ENCODE measurements at places on chromosomes 16 and 17.
A peak's percentile ranks its signal among the peaks of the same experiment; 100 is the strongest.

- DNase-seq, result peak; percentile 36
Measured at GRCh38 chr16:68612996-68613395, 32.1 kb upstream of the CDH3 start.

DNA sequence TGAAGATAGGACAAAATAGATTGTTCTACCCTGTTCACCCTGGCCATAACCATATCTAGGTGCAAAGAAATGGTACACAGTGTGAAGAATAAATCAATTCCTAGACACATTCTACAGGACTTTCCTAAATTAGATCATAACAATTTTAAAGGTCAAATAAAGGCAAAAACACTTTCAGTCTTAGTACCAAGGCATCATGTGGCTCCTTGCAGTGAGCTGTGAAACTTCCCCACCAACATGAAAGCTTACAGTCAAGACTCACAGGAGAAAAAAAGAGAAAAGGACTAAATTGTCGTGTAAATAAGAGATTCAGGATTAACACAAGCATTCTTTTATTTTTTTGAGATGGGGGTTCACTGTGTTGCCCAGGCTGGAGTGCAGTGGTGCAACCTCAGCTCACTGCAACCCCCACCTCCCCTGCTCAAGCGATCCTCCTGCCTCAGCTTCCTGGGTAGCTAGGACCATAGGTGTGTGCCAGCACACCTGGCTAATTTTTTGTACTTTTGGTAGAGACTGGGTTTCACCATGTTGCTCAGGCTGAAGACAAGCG lies 14.2 kb downstream of the NSMCE1 start:
- no peak for DNase-seq

GRCh38 chr17:48500435-48501426 lies 30.1 kb downstream of the HOXB1 start:
- DNase-seq, result no peak

- no peak for DNase-seq
Measured at GRCh38 chr17:9521062-9521461, 54.6 kb downstream of the STX8 start.

DNA sequence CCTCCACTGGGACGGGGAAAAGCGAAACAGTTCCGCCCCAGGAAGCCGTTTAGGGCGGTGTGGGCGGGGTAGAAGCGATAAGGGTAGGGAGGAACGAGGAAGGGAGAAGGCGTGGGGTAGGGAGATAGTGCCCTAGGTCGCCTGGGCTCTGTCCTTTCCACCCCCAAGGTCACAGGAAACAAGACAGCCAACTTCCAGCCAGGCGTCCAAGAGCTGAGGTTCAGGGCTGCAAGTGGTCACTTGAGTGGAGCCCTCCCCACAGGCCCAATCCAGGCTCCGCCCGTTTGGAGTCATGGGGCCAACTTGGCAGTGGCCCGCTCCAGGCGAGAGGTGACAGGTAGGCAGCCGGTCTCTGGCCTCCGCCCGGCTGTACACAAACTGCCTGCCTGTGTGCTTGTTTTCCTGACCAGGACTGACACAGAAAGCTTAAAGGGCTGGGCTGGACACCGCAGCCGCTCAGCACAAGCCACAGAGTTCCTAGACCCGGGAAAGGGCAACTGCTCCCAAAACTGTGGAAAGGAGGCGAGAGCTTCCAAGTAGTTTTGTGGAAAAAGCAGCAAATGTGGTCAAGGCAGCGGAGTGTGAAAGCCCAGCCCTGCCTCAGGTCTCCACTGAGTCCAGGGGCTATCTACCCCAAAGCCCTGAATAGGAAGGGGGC lies at the start of gene RILP:
Gene RILP (minus strand): TSS at position 23 of the 658 bp plus-strand sequence. CDS start 62 bp downstream, outside the sequence.
- no peak for DNase-seq

GRCh38 chr17:80431246-80432195 lies 16.6 kb downstream of the ENDOV start:
- DNase-seq, result no peak

DNA sequence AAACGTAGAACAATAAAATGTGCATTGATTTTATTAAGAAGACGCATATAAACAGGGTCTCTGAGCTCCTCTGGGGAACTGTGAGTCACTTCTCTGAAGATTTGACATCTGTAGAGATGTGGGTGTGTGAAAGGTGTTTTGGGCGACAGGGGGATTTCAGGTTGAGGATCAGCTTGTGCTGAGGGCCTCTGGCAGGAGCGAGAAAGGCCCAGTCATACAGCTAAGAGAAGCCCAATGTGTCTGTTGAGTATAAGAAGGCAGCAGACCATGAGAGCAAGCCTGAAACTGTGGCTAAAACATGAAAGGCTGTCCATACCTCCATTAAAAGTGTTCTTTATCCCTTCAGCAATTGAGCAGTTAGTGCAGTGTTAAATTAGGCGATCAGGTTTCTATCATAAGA lies 406.5 kb upstream of the MON1B start:
- no peak for DNase-seq

- no peak for DNase-seq
Measured at GRCh38 chr16:78106686-78107085, 7.2 kb downstream of the WWOX start.

GRCh38 chr17:63445954-63446752 lies at the start of gene CYB561:
Gene CYB561 (minus strand): TSS chr17:63446306. CDS start chr17:63437547, 8,759 bp downstream.
- DNase-seq, result peak; percentile 87

DNA sequence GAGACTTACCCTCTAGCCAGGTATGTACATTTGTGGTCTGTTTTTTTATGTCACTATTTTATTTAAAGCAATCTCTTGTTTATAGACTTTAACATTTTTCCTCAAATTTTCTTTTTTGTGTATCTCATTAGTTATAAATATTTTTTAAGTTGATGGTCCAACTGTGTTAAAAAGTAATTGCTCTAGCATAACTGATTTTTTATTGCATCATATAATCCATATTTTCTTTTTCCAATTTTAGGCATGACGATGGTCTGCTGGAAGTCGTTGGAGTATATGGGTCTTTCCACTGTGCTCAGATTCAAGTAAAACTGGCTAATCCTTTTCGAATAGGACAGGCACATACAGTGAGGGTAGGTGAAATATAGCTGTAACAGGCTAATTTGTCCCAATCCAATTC lies 27.9 kb downstream of the DGKE start:
- no peak for DNase-seq

- no peak for DNase-seq
Measured at GRCh38 chr17:46009681-46010596, 10.9 kb downstream of the STH start.

DNA sequence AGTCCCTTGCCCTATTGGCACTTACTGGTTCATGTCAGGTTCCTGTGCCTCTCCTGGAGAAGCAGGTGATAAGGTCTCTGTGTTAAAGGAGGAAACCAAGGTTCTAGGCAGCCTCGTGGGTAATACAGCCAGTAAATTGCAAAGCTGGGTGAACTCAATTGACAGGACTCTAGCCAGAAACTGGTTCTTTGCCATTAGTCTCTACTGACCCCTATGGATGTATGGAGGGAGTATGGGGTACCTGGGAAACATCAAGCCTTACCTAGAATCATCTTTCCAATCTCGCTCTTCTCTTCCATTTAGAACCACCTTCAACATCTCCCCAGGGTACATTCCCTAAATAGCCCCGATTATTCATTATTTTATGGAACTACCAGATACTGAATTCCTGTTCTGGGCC lies 169.3 kb downstream of the CDH13 start:
- DNase-seq, result no peak

DNA sequence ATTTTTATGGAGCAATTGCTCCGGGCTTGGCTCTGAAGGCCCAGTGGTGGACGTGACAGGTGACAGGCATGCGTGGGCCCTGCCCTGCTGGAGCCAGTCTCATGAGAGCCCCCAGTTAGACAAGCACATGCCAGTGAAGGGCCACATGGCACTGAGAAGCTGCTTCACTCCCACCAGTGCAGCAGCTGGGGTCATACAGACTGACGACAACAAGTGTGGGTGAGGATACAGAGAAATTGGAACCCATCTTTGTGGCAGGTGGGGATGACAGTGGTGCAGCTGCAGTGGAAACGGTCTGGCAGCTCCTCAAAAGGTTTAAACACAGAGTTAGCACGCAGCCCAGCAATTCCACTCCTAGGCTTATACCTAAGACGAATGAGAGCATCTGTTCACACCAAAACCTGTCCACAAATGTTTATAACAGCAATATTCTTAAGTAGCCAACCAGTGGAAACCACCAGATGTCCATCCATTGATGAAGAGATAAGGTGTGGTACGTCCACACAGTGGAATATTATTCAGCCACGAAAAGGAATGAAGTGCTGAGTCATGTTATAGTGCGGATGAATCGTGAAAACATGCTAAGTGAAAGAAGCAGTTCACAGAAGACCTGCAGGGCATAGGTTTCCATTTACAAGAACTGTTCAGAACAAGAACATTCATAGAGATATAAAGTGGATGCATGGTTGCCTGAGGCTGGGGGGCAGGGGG lies 12.5 kb upstream of the CIBAR2 start:
- no peak for DNase-seq

DNA sequence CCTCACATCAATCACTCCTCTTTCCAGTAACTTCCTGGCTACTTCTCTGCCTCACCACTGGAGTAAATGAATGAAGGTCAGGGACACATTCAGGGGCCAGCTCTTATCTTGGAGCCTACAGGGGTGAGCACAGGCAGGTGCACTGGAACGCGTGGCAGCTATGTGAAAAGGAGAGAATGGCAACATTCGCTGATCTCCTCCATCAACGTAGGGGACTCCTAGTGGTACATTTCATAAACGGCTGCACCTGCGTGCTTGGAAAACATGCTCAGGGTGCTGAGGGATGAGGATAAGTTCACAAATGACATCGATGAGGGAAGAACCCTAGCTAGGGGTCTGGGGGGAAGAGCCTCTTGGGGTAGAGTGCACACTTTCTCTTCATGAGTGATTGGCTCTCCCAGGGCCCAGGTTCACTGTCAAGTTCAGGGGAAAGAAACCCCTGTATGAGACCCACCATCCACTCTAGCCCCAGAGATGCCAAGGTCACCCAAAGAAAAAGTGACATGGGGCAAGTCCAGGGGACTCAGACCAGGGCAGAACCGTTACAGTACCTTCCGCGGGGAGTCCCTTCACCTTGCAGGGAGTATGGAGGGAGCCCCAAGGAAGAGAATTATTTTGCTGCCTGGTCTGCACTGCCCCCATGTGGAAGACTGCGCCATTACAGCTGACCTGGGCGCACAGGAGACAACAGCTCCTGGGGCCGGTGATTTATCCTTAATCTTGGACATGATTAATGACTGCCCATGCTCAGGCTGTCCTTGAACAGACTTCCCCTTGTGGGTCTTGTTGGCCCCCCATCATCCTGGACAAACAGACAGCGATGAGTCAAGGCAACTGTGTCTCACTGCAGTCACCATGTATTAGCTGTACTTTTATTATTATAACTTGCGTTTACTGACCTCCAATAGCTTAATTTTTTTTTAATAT lies 30.1 kb downstream of the VAC14 start:
- peak; percentile 23 for DNase-seq

GRCh38 chr17:16922386-16923096 lies 49.4 kb downstream of the TNFRSF13B start:
- no peak for DNase-seq

GRCh38 chr16:8721336-8722024 lies 47.1 kb downstream of the ABAT start:
- no peak for DNase-seq

DNA sequence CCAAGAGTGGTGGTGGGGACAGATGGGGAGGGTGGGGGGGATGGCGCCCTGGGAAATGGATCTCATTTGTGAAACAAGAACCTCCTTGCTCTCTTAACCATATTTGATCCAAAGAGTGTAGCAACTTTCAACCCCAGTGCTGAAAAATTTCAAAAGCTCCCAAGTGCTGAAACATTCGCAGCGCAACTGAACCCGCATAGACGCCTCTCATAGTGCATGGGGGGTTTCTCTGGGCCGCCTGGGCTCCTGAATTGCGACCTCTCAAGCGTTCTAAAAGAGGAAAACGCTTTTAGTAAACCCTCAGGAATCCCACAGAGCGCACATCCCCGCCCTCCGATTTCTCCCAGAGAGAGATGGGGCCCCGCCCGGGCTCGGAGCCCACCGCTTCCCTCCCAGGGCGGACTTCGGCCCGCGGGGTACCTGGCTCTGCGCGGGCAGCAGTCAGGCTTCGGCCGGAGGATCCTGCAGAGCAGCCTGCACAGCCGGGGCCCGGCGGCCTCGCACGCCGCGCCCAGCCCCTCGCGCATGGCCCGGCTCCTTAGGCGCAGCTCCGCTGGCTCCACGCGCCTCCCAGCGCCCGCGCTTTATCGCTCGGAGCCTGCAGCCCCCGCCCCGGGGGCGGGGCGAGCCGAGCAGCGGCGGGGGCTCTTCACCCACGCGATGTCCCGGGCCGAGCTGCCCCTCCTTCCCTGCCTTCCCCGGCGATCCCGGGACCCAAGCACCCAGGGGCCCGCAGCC lies 7.0 kb downstream of the NOS2 start:
- peak; percentile 66 for DNase-seq

GRCh38 chr16:19241512-19241911 lies 44.0 kb upstream of the CLEC19A start:
- no peak for DNase-seq

- DNase-seq, result no peak
Measured at GRCh38 chr17:36030956-36031355, 13.2 kb upstream of the CCL23 start.

- DNase-seq, result no peak
Measured at GRCh38 chr16:55842369-55843104, 9.6 kb upstream of the CES1 start.

GRCh38 chr17:50051082-50051576 lies 4.8 kb upstream of the ITGA3 start:
- peak; percentile 91 for DNase-seq

- DNase-seq, result peak; percentile 59
Measured at GRCh38 chr16:14013571-14014283, 57.4 kb upstream of the MRTFB start.

GRCh38 chr17:32345951-32346600 lies 3.9 kb upstream of the ZNF207 start:
- no peak for DNase-seq

GRCh38 chr17:34146440-34147043 lies 108.5 kb upstream of the CCL2 start:
- DNase-seq, result peak; percentile 36

- DNase-seq, result peak; percentile 41
Measured at GRCh38 chr17:43979011-43979410, 25.3 kb upstream of the PYY start.

- DNase-seq, result no peak
Measured at GRCh38 chr16:30352488-30353401, 2.4 kb downstream of the CD2BP2 start.

GRCh38 chr17:38575781-38576180 lies 30.0 kb downstream of the SRCIN1 start:
- no peak for DNase-seq

GRCh38 chr17:78971756-78972506 lies 7.8 kb downstream of the LGALS3BP start:
- DNase-seq, result no peak

DNA sequence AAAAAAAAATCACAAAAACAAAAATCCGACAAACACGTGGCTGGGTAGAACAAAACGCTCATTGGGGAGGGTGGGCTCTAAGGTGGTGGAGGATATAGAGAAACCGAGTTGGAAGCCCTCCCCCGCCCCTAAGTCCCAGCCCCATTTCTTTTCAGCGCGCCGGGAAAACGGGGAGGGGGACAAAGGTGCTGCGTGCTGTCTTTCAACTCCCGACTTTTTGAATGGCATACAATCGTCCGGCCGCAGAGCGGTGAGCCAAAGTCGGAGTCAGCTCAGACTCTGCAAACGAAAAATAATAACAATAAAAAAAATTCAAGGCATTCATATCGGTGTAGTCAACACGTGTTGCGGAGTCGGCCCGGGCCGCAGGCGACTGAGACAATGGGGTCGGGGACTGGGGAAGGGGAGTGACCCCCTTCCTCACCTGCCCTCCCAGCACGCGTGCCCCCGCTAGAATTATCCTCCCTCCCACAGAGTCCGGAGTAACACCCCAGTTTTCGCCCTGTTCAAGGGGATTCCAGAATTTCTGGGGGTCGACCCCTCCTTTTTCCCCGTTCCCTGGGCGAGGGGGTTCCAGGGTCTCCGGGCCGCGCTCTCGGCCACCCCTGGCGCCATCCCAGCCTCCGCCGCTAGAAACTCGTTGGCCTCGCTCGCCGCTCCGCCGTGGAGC lies 1.7 kb upstream of the IGF2BP1 start:
- peak; percentile 33 for DNase-seq
